Placental epithelial cell (primary cell): ENCODE measurements at places on chromosomes 6 and 20. TPM values are rescaled to one million over a fixed set of nuclear protein-coding genes. Genes with fewer than 3 reads are reported as not detected.

FAM83B gene
- 58.9 and 74.4 TPM in 2 replicates for total RNA-seq

PANK2 gene
- total RNA-seq, result 45.9 and 46.7 TPM in 2 replicates

TP53TG5 gene
- not detected in 2 replicates for total RNA-seq

HAO1 gene
- not detected in 2 replicates for total RNA-seq
